Activated CD4-positive, alpha-beta T cell treated with anti-CD3 and anti-CD28 coated beads, Interleukin-2, amount 10 ng/mL, durations not matched to agents 24 days and 14 days (primary cell): ENCODE measurements at places on chromosomes 1 and 21.

GRCh38 chr1:221263831-221264767 lies 384.9 kb downstream of the HLX start:
- DNase-seq = peak; percentile 79
- no peak overlapping the region for H3K27ac ChIP-seq
- no peaks in the 10 kb centered on the region for H3K36me3 ChIP-seq
- H3K27me3 ChIP-seq = peaks cover 2% of the 10 kb centered on the region
- H3K4me3 ChIP-seq = no peak overlapping the region

DNA sequence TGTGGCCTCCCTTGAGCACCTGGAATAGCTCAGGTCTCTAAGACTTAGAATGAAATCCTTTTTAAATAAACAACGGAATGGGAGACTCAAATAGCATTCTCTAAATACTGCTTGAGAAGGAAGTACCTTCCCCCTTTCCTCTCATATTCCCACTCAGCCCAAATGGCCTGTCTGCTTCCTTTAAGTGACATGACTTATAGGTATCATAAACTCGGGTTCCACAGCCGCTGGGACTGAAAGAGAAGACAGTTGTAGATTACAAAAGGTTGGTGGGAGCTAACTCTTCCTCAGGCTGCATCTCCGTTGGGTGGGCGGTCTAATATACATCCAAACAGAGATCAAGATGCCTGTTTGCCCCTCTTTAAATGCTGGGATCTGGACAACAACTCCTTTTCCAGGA lies 1.2 kb upstream of the HMCN1 start:
- no peak overlapping the region for H3K4me3 ChIP-seq
- peaks cover 4% of the 10 kb centered on the region for H3K36me3 ChIP-seq
- peaks cover 11% of the 10 kb centered on the region for H3K4me1 ChIP-seq
- no peak overlapping the region for H3K27ac ChIP-seq

- no peak overlapping the region for H3K4me3 ChIP-seq
- peaks cover 7% of the 10 kb centered on the region for H3K27me3 ChIP-seq
- H3K4me1 ChIP-seq = no peaks in the 10 kb centered on the region
- H3K36me3 ChIP-seq = no peaks in the 10 kb centered on the region
Observed at GRCh38 chr21:29737186-29737585, 202.6 kb downstream of the GRIK1 start.

- H3K27me3 ChIP-seq = peaks cover 11% of the 10 kb centered on the region
- no peaks in the 10 kb centered on the region for H3K4me1 ChIP-seq
Observed at GRCh38 chr1:203992440-203992839, 80.5 kb upstream of the SOX13 start.

- H3K4me3 ChIP-seq = no peak overlapping the region
- no peak for DNase-seq
- H3K27me3 ChIP-seq = no peaks in the 10 kb centered on the region
- no peak overlapping the region for H3K27ac ChIP-seq
- H3K4me1 ChIP-seq = peaks cover 12% of the 10 kb centered on the region
Observed at GRCh38 chr1:171310661-171311087, 3.3 kb upstream of the FMO4 start.

- no peak overlapping the region for H3K4me3 ChIP-seq
- no peaks in the 10 kb centered on the region for H3K27me3 ChIP-seq
- peaks cover 5% of the 10 kb centered on the region for H3K36me3 ChIP-seq
- H3K4me1 ChIP-seq = peaks cover 6% of the 10 kb centered on the region
Observed at GRCh38 chr1:113027007-113027406, 46.0 kb upstream of the LRIG2 start.

GRCh38 chr1:8510041-8510823 lies 192.3 kb downstream of the SLC45A1 start:
- DNase-seq = peak; percentile 85
- peak overlapping the region; percentile 89 for H3K27ac ChIP-seq
- peak overlapping the region; percentile 56 for H3K4me3 ChIP-seq

- H3K4me1 ChIP-seq = peaks cover 25% of the 10 kb centered on the region
- H3K27me3 ChIP-seq = no peaks in the 10 kb centered on the region
- no peak overlapping the region for H3K27ac ChIP-seq
- H3K36me3 ChIP-seq = peaks cover 18% of the 10 kb centered on the region
- no peak overlapping the region for H3K4me3 ChIP-seq
- DNase-seq = peak; percentile 76
Observed at GRCh38 chr1:42765832-42766740, 742 bp downstream of the P3H1 start.

- H3K36me3 ChIP-seq = no peaks in the 10 kb centered on the region
- no peak overlapping the region for H3K27ac ChIP-seq
- DNase-seq = no peak
- no peaks in the 10 kb centered on the region for H3K4me1 ChIP-seq
- no peaks in the 10 kb centered on the region for H3K27me3 ChIP-seq
Observed at GRCh38 chr1:193680247-193680923, 494.0 kb upstream of the B3GALT2 start.

- peaks cover 12% of the 10 kb centered on the region for H3K27me3 ChIP-seq
- H3K4me3 ChIP-seq = no peak overlapping the region
- no peaks in the 10 kb centered on the region for H3K36me3 ChIP-seq
Observed at GRCh38 chr1:87464022-87464490, 135.4 kb downstream of the LMO4 start.

DNA sequence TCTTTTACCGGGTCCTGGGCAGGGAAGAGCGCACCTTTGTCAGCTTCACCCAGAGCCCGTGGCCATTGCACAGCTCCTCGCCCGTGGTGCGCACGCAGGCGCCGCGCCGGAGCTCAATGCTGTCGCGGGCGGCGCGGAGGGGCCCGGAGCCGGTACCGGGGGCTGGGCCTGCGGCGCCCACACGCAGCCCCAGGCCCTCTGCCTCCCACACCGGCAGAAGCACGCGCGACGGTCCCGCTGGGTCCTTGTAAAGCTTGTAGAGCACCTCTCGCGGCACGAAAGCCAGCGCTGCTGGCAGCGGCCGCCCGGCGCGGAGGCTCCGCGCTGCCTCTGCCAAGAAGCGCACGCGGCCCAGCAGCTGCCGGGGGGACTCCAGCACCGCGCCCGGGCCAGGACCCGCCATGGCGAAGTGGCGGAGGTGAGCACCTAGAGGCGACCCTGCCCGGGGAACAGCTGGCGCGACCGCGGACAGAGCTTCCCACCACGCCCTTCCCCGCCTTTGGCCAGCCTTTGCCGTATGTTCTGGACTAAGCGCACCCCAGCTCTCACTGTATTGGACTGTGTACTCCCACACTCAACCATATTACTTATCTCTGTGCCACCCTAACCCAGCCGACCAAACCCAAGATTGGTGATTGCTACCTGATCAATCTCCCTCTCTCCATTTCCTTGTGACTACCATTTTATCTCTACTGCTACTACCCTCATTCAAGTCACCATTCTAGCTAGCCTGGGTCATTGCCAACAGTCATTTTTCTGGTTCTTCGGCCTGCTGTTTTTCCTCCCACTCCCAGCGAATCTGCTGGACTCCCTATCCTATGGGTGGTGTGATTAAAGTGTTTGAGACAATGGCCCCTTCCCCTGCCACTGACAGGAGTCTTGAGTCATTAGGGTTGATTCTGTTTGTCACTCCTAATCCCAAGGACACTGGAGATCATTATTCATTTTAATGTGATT lies at the start of gene HECTD3:
Gene HECTD3 (minus strand): TSS at position 470 of the 957 bp plus-strand sequence. CDS start 67 bp downstream, at position 403.
- H3K27ac ChIP-seq = peak within 1 kb of the TSS; percentile 91
- peak within 1 kb of the TSS; percentile 85 for H3K4me3 ChIP-seq
- peaks cover 29% of the 10 kb centered on the region for H3K36me3 ChIP-seq
- H3K27me3 ChIP-seq = no peaks in the 10 kb centered on the region

- H3K4me3 ChIP-seq = no peak overlapping the region
- peak; percentile 74 for DNase-seq
- H3K36me3 ChIP-seq = no peaks in the 10 kb centered on the region
- peaks cover 10% of the 10 kb centered on the region for H3K27me3 ChIP-seq
- no peaks in the 10 kb centered on the region for H3K4me1 ChIP-seq
Observed at GRCh38 chr1:74771913-74772515, 39.1 kb downstream of the TYW3 start.

- no peak overlapping the region for H3K4me3 ChIP-seq
- no peak overlapping the region for H3K27ac ChIP-seq
- H3K4me1 ChIP-seq = no peaks in the 10 kb centered on the region
- H3K27me3 ChIP-seq = no peaks in the 10 kb centered on the region
Observed at GRCh38 chr1:246254854-246255253, 252.2 kb downstream of the SMYD3 start.

DNA sequence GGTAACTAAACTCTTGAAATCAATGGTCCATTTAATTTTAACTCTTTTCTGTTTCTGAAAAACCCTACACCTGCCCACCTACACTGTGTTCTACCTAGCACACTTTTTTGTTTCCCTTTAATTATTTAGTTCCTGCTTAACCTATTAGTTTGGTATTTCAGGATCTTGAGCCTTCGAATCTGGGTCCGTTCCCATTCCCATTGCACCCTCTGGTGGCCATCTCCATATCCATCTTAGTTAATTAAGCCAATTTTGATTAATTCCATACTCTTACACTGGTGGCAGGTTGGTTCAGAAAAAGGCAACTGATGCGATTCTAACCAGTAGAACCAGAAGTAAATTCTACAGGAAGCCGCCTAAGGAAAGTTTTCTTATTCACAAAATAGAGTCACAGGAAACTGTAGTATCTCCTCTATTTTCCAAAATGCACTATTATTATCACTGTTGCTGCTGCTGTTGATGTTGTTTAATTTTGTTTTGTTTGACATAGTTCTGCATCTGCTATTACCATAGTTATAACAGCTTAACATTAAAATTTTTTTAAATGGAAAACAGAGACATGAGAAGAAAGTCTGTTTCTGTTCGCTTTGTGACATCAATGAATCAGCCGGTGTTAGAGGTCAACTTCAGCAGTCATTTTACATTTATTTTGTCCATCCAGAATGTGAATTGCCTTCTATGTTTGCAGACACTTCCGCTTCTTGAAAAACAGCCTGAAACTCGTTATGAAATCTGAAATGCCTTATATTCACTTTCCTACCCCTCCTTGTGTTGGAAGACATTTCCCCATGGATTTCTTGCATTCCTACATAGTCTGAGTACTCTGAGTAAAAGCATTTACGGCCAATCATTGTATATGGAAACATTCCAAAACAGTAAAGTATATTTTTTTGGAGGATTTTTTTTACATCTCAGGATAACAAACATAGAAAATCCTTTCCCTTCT lies 115.5 kb upstream of the NCAM2 start:
- no peaks in the 10 kb centered on the region for H3K36me3 ChIP-seq
- H3K27ac ChIP-seq = no peak overlapping the region
- no peak overlapping the region for H3K4me3 ChIP-seq
- H3K27me3 ChIP-seq = no peaks in the 10 kb centered on the region

GRCh38 chr1:57678138-57678537 lies 254.3 kb upstream of the DAB1 start:
- H3K4me3 ChIP-seq = no peak overlapping the region
- no peaks in the 10 kb centered on the region for H3K36me3 ChIP-seq
- DNase-seq = no peak
- no peak overlapping the region for H3K27ac ChIP-seq

DNA sequence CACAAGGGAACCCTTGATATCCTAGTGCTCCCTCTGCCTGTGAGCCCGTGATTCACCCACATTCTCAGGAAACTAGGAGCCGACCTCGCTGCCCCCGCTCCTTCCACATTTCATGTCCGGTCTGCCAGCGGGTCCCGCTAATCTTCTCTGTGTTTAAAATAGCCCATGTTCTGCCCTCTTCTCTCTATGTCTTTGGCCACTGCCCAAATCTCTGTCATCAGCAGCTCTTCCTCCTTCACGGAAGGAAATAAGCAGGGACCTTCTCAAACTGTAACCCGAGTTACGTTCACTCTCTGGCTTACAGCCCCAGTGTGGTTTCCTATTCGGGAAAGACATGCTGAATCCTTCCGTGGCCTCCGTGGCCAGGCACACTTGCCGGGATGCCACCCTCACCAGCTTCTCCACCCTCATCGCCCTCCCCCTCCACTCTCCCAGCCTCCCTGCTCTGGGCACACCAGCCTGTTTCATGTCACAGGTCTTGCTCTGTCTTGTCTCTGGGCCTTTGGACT lies 21.1 kb upstream of the UBXN10 start:
- H3K27me3 ChIP-seq = peaks cover 8% of the 10 kb centered on the region
- no peak overlapping the region for H3K27ac ChIP-seq
- peaks cover 3% of the 10 kb centered on the region for H3K36me3 ChIP-seq
- no peak overlapping the region for H3K4me3 ChIP-seq
- no peak for DNase-seq

- H3K27me3 ChIP-seq = peaks cover 5% of the 10 kb centered on the region
- peak overlapping the region; percentile 98 for H3K27ac ChIP-seq
- H3K36me3 ChIP-seq = peaks cover 44% of the 10 kb centered on the region
- no peak for DNase-seq
Observed at GRCh38 chr1:235009074-235009473, 119.6 kb downstream of the TOMM20 start.

GRCh38 chr1:192872010-192872409 lies 63.2 kb downstream of the RGS2 start:
- H3K4me1 ChIP-seq = no peaks in the 10 kb centered on the region
- no peak overlapping the region for H3K27ac ChIP-seq
- no peak overlapping the region for H3K4me3 ChIP-seq

DNA sequence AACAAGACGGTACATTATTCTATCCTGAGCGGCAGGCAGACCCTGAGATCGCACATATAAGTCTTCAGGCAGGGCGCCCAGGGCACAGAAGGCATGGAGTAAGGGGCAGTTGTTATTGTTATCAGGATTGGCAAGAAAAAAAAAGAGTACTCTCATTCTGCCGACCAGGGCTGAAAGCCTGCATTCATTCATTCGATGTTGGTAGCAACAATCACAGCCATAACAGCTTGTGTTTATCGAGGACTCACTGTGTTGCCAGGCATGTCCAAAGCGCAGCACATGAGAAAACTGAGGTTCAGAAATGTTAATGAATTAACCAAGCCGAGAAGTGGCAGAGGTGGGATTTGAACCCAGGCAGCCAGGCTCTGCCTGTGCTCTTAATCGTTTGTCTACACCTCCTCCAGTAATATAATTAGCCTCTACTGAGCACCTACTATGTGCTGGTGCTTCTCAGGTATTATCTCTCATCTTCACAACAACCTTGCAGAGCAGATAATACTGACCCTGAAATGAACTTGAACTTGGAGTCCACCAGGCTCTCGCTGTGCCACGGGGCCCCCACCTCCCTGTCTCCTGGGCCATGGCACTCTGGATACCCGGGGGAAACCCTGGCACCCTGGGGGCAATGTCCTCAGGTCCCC lies 56.2 kb downstream of the TAS1R2 start:
- DNase-seq = no peak
- no peaks in the 10 kb centered on the region for H3K36me3 ChIP-seq
- no peak overlapping the region for H3K27ac ChIP-seq
- H3K4me3 ChIP-seq = no peak overlapping the region
- no peaks in the 10 kb centered on the region for H3K4me1 ChIP-seq

GRCh38 chr1:53899206-53899628 lies 5.2 kb downstream of the DIO1 start:
- H3K27ac ChIP-seq = no peak overlapping the region
- no peaks in the 10 kb centered on the region for H3K27me3 ChIP-seq
- no peak for DNase-seq
- no peak overlapping the region for H3K4me3 ChIP-seq

- H3K27ac ChIP-seq = peak overlapping the region; percentile 90
- H3K4me1 ChIP-seq = peaks cover 6% of the 10 kb centered on the region
- peak; percentile 71 for DNase-seq
- H3K4me3 ChIP-seq = peak overlapping the region; percentile 59
Observed at GRCh38 chr1:10415211-10415930, 14.9 kb upstream of the CENPS start.

DNA sequence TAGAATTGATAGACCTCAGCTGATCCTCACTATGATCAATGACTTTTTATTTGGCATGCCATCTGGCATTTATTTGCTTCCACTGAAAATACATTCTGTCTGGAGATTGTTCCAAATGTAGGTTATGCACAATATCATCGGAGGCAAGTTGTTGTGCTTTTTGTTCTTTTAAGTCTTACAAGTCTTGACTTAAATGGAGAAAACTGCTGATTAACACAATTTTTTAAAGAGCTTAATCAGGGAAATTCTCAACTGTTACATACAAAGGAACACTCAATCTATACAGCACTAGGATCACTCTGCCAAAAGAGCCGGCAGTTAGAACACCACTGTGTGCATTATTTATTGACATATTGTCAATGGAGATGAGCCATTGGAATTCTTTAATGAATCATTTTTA lies 19.2 kb downstream of the CYYR1 start:
- no peak overlapping the region for H3K4me3 ChIP-seq
- H3K36me3 ChIP-seq = no peaks in the 10 kb centered on the region
- DNase-seq = no peak
- no peak overlapping the region for H3K27ac ChIP-seq
